ENCODE measurements at places on chromosomes 2 and 18. TPM values are rescaled to one million over a fixed set of nuclear protein-coding genes. Genes with fewer than 3 reads are reported as not detected.

CDH2 gene
- 0.18 TPM for total RNA-seq

CDK5R2 gene
- not detected for total RNA-seq

DNA sequence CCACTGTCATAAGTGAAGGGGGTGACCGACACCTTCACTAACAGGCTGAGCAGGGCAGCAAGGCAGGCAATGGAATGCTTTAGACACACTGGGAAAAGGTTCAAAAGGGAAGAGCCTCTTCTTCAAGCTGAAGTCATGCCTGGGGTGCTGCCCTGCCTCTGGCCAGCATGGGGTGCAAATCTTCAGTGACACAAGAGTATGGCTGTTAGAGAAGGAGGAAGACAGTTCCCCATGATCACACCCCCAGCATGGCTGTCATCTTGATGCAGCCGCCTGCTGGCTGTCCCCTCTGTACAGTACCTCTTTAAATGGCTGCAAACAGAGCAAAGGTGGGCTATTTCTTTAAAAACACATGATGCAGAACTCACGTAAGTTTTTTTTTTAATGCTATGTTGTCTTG lies 71.9 kb downstream of the INPP4A start:
- H3K36me3 ChIP-seq: no peaks in the 10 kb centered on the region
- DNase-seq: no peak
- H3K4me3 ChIP-seq: no peak overlapping the region
- H3K27ac ChIP-seq: no peak overlapping the region
- H3K4me1 ChIP-seq: no peaks in the 10 kb centered on the region

GRCh38 chr2:185628985-185629384 lies 109.6 kb upstream of the FSIP2 start:
- no peak overlapping the region for H3K4me3 ChIP-seq
- no peak for DNase-seq
- H3K36me3 ChIP-seq: no peaks in the 10 kb centered on the region
- no peaks in the 10 kb centered on the region for H3K4me1 ChIP-seq
- H3K27ac ChIP-seq: no peak overlapping the region
- H3K27me3 ChIP-seq: no peaks in the 10 kb centered on the region

- H3K27me3 ChIP-seq: no peaks in the 10 kb centered on the region
- no peak overlapping the region for H3K27ac ChIP-seq
- no peak overlapping the region for H3K4me3 ChIP-seq
These were observed 106.0 kb upstream of the MAP3K20 start for GRCh38 chr2:172969609-172970008.

PSD4 gene
- total RNA-seq: 52.6 TPM

- H3K36me3 ChIP-seq: no peaks in the 10 kb centered on the region
- peaks cover 27% of the 10 kb centered on the region for H3K4me1 ChIP-seq
These were observed 3.1 kb downstream of the FIGN start for GRCh38 chr2:163732727-163733126.

DNA sequence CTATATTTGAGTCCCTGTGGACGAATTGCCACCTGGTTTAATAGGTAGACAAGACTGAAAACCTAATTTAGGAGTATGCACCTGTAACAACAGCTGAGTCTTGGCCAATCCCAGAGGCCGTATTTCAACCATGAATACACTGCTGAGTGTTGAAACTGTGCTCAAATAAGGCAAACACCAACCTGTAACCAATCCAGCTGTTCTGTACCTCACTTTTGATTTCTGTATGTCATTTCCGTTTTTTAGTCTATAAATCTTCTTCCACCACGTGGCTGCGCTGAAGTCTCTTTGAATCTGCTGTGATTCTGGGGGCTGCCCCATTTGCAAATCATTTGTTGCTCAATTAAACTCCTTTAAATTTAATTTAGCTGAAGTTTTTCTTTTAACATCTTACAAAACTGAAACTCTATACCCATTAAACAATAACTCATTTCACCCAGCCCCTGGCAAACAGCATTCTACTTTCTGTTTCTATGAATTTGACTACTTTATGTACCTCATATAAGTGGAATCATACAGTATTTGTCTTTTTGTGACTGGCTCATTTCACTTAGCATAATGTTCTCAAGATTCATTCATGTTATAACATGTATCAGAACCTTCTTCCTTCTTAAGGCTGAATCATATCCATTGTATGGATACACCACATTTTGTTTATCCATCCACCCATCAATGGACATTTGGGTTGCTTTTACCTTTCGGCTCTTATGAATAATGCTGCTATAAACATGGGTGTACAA lies 7.5 kb upstream of the YPEL5 start:
- peaks cover 26% of the 10 kb centered on the region for H3K4me1 ChIP-seq
- H3K27ac ChIP-seq: peak overlapping the region; percentile 71
- H3K4me3 ChIP-seq: no peak overlapping the region
- H3K36me3 ChIP-seq: no peaks in the 10 kb centered on the region
- H3K27me3 ChIP-seq: no peaks in the 10 kb centered on the region

SERPINB4 gene
- total RNA-seq: 309 TPM

DNA sequence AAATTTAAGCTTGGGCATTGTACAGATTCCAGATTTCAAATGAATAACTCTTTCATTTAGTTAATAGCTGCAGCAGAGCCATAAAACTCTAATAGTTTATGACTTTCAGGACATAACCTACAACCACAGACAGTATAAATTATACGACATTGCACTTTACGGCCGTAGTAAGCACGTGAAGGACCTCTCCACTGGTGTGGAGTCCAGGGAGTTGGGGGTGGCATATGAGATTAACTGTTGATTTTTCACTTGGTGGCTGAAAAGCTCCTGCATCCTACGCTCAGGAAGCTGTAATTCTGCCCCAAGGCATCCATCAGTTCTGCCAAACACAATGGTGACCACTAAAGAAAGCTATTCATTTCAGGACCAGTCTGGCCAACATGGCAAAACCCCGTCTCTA lies 376.2 kb downstream of the SOX11 start:
- H3K4me1 ChIP-seq: no peaks in the 10 kb centered on the region
- H3K27ac ChIP-seq: no peak overlapping the region
- H3K27me3 ChIP-seq: no peaks in the 10 kb centered on the region
- H3K4me3 ChIP-seq: no peak overlapping the region

CNOT9 gene
- total RNA-seq: 58.3 TPM

GRCh38 chr18:58947136-58947732 lies 82.6 kb downstream of the ZNF532 start:
- H3K27me3 ChIP-seq: no peaks in the 10 kb centered on the region
- H3K36me3 ChIP-seq: peaks cover 4% of the 10 kb centered on the region
- H3K4me1 ChIP-seq: no peaks in the 10 kb centered on the region
- H3K4me3 ChIP-seq: no peak overlapping the region
- no peak for DNase-seq
- H3K27ac ChIP-seq: no peak overlapping the region

KYNU gene
- 2.3 TPM for total RNA-seq

DNA sequence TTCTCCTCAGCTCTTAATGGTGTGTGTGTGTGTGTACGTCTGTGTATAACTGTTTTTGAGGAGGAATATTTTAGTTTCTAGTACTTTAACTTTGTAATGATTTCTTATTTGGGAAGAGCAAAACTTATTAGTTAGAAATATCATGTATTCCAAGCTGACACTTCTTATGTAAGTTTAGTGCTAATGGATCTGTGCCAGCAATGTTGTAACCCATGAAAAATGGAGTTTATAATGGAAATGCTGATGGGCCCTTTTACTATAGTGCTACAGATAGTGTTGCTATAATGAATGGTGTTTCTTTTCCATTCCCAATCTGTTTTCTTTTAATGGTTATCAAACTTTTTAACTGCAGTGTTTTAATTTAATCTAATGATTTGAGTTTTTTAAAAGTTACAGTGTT lies 49.8 kb upstream of the OTX1 start:
- H3K27me3 ChIP-seq: no peaks in the 10 kb centered on the region
- no peaks in the 10 kb centered on the region for H3K4me1 ChIP-seq
- peaks cover 3% of the 10 kb centered on the region for H3K36me3 ChIP-seq
- H3K4me3 ChIP-seq: no peak overlapping the region
- DNase-seq: no peak
- no peak overlapping the region for H3K27ac ChIP-seq

TBR1 gene
- under 0.01 TPM for total RNA-seq

DNA sequence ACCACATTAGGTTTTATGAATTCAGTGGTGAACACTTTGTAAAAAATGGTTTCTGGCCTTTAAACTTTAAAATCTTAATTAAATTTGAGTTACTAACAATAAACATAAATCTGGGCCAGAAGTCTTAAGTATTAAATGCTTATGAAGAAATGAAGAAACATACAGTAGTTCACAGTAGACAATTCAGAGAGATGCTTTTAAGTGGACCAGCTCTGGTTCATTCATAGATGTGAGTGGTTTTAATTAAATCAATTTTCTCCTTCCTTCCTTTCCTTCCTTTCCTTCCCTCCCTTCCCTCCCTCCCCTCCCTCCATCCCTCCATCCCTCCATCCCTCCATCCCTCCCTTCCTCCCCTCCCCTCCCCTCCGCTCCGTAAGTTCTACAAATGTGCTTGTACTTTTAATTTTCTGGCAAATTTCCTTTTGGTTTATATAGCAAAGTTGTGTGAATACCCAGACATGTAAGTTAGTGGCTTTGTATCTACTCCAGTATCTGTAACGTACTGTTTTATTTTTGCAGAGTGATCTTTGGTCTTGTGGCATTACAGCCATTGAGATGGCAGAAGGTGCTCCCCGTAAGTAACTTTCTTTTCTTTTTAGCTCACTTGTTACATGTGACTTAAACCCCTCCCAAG lies 136.5 kb downstream of the MAP4K4 start:
- H3K36me3 ChIP-seq: peaks cover 9% of the 10 kb centered on the region
- no peak overlapping the region for H3K27ac ChIP-seq
- H3K4me1 ChIP-seq: no peaks in the 10 kb centered on the region
- H3K4me3 ChIP-seq: no peak overlapping the region
- no peak for DNase-seq

GRCh38 chr18:1244397-1245122 lies 339.9 kb downstream of the ADCYAP1 start:
- no peaks in the 10 kb centered on the region for H3K4me1 ChIP-seq
- no peak for DNase-seq
- no peak overlapping the region for H3K4me3 ChIP-seq
- H3K27me3 ChIP-seq: no peaks in the 10 kb centered on the region
- no peak overlapping the region for H3K27ac ChIP-seq
- no peaks in the 10 kb centered on the region for H3K36me3 ChIP-seq

GRCh38 chr2:38947241-38948239 lies 57.9 kb downstream of the ARHGEF33 start:
- peak overlapping the region; percentile 25 for H3K27ac ChIP-seq
- peaks cover 16% of the 10 kb centered on the region for H3K4me1 ChIP-seq
- H3K27me3 ChIP-seq: no peaks in the 10 kb centered on the region
- H3K36me3 ChIP-seq: no peaks in the 10 kb centered on the region

DLX1 gene
- not detected for total RNA-seq

- no peaks in the 10 kb centered on the region for H3K27me3 ChIP-seq
- H3K4me1 ChIP-seq: no peaks in the 10 kb centered on the region
- H3K36me3 ChIP-seq: no peaks in the 10 kb centered on the region
- H3K4me3 ChIP-seq: no peak overlapping the region
- no peak for DNase-seq
- H3K27ac ChIP-seq: no peak overlapping the region
These were observed 113.3 kb downstream of the KIAA1328 start for GRCh38 chr18:36942264-36942663.

DNA sequence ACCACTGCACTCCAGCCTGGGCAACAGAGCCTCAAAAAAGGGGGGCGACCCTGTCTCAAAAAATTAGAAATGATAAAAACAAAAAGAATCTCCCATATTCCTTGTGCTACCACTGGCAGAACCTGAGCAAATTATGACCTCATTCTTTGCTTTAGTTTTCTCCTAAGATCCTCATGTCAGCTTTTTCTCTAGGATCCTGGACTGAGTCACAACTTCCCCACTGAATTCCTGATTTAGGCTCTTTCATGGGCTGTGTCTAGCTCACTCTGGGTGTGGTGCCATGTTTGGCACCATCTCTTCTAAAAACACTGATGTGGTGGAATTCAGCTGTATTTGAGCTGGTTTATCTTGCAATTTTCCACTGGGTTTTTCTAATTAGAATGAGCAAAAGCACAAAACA lies 37.1 kb downstream of the EXOC6B start:
- H3K27ac ChIP-seq: no peak overlapping the region
- no peak overlapping the region for H3K4me3 ChIP-seq
- H3K36me3 ChIP-seq: no peaks in the 10 kb centered on the region
- peaks cover 15% of the 10 kb centered on the region for H3K4me1 ChIP-seq
- no peaks in the 10 kb centered on the region for H3K27me3 ChIP-seq
- no peak for DNase-seq

DOCK10 gene
- total RNA-seq: 9.2 TPM

DNA sequence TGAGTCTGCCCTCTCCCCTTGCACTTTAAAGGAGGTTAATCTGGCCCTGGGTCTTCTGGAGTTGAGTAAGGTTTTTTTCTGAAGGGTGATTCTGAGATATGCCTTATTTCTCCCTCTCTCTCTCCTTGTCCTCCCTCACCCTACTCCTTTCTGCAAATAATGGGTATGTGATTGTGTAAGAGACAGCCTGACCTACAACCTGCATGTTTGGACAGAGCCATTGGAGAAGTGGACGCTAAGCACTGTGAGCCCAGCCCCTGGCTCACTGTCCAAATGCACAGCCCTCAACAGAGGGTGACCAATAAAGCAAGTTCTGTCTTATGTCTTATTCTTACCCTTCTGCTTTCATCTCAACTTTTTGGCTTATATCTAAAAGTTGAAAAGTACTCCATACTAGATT lies 71.5 kb downstream of the SPP2 start:
- no peak overlapping the region for H3K27ac ChIP-seq
- no peak overlapping the region for H3K4me3 ChIP-seq
- DNase-seq: no peak
- no peaks in the 10 kb centered on the region for H3K27me3 ChIP-seq
- H3K36me3 ChIP-seq: no peaks in the 10 kb centered on the region
- no peaks in the 10 kb centered on the region for H3K4me1 ChIP-seq

IWS1 gene
- 34.1 TPM for total RNA-seq

GRCh38 chr2:111031546-111032478 lies 88.9 kb upstream of the BCL2L11 start:
- H3K4me3 ChIP-seq: no peak overlapping the region
- H3K27me3 ChIP-seq: peaks cover 10% of the 10 kb centered on the region
- H3K36me3 ChIP-seq: no peaks in the 10 kb centered on the region
- DNase-seq: no peak
- H3K4me1 ChIP-seq: no peaks in the 10 kb centered on the region

- H3K27ac ChIP-seq: no peak overlapping the region
- no peak overlapping the region for H3K4me3 ChIP-seq
- no peaks in the 10 kb centered on the region for H3K27me3 ChIP-seq
- no peaks in the 10 kb centered on the region for H3K4me1 ChIP-seq
- no peaks in the 10 kb centered on the region for H3K36me3 ChIP-seq
These were observed 67.3 kb upstream of the UPP2 start for GRCh38 chr2:158034198-158034866.

- no peak overlapping the region for H3K27ac ChIP-seq
- H3K36me3 ChIP-seq: no peaks in the 10 kb centered on the region
- no peak for DNase-seq
- H3K27me3 ChIP-seq: no peaks in the 10 kb centered on the region
These were observed 93.0 kb upstream of the KLHL29 start for GRCh38 chr2:23292024-23292423.

Data from esophagus squamous epithelium (tissue), 5 donors.